CD4-positive, alpha-beta T cell treated with Interferon alpha-2 for 1 hour (primary cell): ENCODE measurements at places on chromosomes 11 and 22.

GRCh38 chr11:69199583-69200315 lies 44.0 kb downstream of the SMIM38 start:
- DNase-seq = no peak

- DNase-seq = no peak
These were observed 21.4 kb upstream of the BMAL1 start for GRCh38 chr11:13256216-13256615.

GRCh38 chr22:28907311-28908008 lies 24.1 kb downstream of the ZNRF3 start:
- no peak for DNase-seq

- DNase-seq = no peak
These were observed 283.4 kb upstream of the SYN3 start for GRCh38 chr22:33341611-33342010.

GRCh38 chr22:20466659-20467379 lies 28.8 kb downstream of the KLHL22 start:
- no peak for DNase-seq

GRCh38 chr22:23692598-23693291 lies 1.9 kb downstream of the RGL4 start:
- DNase-seq = no peak

DNA sequence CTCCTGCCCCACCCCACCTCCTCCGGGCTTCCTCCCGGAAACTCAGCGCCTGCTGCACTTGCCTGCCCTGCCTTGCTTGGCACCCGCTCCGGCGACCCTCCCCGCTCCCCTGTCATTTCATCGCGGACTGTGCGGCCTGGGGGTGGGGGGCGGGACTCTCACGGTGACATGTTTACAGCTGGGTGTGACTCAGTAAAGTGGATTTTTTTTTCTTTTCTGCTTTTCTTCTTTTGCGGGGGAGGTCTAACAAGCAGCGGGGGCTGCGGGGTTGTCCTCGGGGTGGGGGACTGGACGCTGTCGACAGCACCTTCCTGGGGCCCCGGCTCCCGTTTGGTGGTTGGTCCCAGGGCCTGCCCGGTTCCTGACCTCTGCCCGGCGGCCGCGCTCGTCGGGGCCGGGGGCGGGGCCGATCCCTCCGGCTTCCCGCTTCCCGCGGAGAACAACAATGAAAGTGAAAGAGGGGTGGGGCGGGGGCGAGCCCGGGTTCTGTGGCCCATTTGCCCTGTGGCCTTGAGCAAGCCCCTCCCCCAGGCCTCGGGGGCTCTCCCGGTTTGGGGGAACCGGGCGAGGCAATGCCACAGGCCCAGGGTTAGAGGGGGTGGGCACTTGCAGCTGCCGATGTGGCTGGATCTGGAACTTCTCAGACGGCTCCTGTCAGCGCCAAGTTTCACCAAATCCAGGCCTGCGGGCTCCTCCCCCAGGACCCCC lies 975 bp upstream of the MDK start:
- peak; percentile 71 for DNase-seq

GRCh38 chr22:35544827-35545226 lies 4.2 kb downstream of the RASD2 start:
- DNase-seq = no peak

- DNase-seq = no peak
These were observed 31.2 kb downstream of the IL18 start for GRCh38 chr11:112132737-112133136.

DNA sequence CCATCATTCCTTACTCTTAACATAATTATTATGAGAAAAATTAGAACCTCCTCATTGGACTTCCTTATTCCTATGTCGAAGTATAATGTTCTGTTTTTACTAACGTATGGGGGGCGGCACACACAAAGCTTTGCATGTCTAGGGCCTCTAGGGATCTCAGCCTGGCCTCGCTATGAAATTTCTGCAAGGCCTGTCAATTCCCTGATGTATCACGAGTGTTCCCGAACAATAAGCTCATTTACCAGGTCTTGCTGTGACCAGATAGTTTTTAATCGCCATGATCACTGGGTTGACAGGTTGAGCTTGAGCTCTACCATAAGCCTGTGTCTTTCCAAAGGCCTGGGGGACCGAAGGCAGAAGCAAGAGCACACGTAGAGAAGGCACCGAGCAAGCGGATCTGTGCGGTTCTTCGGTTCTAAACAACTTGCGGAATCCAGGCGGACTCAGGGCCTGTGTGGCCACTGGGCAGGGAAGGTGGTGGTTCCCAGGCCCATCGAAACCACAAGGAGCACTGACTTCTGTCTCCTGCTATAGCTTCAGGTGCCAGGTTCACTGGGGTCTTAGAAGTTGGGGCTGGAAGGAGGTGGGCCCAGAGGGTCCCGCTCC lies 10.4 kb upstream of the FXYD2 start:
- DNase-seq = no peak

DNA sequence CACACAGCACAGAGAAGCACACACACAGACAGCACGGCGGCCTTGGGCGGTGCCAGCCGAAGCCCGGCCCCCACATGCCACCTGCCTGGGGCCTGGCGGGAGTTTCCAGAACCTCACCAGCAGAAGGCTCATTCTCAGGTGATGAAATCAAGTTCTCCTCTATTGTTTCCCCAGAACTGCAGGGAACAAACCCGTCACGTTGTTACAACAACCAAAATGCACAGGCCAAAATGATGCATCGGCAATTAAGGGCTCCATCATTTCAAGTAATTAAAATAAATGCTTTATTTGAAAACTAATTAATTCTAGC lies 30.8 kb downstream of the GNB1L start:
- no peak for DNase-seq

- DNase-seq = no peak
These were observed 13.7 kb upstream of the NNMT start for GRCh38 chr11:114282488-114282887.

GRCh38 chr11:76799066-76799804 lies 16.1 kb downstream of the TSKU start:
- peak; percentile 77 for DNase-seq

DNA sequence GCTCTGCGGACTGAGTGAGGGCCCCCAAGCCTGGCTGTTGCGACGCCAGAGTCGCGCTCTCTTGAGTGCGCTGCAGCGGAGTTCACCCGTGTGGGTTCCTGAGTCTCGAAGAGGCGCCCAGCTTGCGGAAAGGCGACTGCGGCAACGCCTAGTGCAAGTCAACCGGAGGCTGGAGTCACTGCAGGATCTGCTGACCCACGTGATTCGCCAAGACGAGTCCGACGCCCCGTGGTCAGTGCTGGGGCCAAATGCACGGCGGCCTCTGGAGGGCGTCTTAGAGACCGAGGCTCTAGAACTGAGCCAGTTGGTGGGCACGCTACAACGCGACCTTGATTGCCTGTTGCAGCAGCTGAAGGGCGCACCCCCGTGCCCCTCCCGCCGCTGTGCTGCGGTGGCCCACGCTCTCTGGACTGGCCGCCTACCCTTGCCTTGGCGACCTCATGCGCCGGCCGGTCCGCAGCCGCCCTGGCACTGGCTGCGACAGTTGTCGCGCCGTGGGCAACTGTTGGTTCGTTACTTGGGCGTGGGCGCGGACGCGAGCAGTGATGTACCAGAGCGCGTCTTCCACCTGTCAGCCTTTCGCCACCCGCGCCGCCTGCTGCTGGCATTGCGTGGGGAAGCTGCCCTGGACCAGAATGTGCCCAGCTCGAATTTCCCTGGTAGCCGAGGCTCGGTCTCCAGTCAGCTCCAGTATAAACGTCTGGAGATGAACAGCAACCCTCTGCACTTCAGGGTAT lies 32.6 kb downstream of the RRP8 start:
- no peak for DNase-seq

DNA sequence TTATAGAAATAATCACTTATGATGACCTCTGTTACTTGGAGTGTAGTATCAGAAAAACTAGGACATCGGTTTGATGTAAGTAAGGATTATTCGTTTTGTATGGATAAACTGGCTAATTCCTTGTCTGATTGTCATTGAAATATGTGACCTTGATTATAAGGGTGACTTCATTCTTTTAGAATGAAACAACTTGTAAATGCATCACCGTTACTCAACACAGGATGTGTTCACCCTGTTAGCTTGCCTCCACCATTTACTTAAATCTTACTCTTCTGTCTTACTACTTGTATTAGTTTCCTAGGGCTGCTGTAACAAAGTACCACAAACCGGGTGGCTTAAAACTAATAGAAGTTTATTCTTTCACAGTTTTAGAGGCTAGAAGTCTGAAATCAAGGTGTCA lies 7.9 kb downstream of the SFI1 start:
- no peak for DNase-seq

DNA sequence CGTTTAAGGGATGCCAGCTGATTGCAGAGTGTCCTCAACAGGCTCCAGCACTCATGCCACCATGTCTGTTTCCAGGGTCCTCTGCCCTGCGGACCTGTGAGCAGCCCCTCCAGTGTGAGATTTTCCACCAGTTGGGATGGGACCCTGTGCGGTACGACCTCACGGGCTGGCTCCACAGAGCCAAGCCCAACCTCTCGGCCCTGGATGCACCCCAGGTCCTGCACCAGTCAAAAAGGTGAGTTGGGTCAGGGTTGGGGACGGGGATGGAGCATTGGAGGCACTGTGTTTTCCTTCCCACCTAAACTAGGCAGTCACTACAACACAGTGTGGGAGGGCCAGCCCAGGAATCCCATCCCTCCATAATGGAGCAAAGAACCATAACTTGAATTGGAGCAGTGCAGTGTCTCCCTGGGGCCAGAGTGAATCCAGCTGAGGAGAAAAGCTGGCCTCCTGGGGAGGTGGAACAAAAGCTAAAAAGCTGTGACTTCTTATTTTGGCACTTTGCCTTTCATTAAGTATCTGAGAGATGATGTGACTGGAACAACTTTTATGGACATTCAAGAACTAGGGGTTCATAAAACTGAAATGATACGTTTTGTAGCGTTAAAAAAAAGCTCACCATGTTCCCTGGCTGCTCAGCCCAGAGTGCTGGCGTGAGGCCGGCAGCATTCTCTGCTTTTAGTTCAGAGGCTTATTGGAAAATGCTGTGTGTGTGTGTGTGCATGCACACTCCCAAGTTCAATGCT lies 101.8 kb downstream of the MYO18B start:
- DNase-seq = no peak

DNA sequence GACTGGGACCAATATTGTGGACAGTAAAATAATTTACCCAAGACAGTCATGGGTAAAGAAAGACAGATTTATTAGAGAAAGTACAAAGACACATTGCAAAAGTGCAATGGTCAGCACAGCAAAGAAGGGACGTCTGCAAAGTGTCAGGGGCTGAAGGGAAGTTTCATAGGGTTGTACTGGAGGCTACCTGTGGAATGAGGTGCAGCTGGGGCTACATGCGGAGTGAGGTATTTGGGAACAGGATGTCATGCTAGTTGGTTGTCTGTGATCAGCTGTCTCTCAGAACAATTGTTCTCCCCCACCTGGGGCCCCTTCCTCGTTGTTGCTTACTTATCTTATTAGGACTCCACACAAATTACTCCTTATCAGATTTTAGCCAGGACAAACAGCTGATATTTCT lies 11.4 kb upstream of the APOL3 start:
- DNase-seq = no peak

DNA sequence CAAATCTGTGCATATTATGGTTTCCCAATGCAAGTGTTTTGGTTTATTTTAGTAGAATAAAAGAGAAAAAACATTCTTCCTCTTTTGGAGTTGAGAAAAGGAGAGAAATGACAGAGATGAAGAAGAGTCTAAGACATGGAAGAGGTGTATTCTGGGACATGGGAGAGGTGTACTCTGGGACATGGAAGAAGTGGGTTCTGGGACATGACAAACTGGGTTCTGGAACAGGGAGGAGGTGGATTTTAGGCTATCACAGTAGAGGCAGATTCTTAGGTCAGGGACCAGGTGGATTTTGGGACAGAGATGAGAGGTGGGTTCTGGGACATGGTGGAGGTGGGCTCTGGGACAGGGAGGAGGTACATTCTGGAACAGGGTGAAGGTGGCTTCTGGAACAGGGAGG lies 2.1 kb upstream of the ASPHD2 start:
- DNase-seq = no peak

GRCh38 chr22:23847991-23848864 lies 9.4 kb upstream of the DERL3 start:
- DNase-seq = no peak

DNA sequence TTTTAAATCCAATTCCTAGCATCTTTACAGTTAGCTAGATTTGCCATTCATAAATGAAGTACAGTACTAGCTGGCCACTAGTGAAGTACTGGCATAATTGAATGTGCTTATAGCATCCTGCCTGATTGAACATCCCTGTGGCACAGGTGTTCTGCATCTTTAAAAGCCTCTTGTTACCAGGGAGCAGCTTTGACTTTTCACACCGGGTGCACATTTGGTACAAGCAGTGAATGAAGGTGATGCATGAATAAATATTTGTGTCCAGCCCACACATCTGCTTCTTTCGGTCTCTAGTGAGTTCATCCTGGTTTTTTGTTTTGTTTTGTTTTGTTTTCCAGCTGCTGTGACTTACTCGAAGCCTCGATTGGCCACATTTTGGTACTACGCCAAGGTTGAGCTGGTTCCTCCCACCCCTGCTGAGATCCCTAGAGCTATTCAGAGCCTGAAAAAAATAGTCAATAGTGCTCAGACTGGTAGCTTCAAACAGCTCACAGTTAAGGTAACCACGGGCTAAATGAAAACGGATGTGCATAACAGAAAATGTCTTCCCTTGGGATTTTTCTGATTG lies 5.3 kb downstream of the ATP5MG start:
- DNase-seq = no peak

- DNase-seq = no peak
These were observed 279.9 kb downstream of the DLG2 start for GRCh38 chr11:85347291-85347690.

DNA sequence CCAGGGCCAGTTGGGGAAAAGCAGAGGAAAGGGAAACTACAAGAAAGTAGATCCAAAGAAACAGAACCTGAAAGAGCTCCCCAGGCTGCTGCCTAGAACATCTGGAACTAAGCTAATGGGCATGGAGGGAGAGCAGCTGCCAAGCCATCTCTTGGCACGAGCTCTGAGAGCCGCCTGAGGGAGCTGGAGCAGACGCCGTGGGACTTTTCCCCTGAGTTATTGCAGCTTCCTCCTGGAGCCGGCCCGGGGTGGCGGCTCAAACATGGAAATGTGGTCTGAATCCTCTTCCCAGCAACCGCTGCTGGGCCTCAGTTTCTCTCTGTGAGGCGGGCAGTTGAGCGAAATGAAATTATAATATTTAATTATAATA lies 41.8 kb downstream of the LIF start:
- DNase-seq = no peak

DNA sequence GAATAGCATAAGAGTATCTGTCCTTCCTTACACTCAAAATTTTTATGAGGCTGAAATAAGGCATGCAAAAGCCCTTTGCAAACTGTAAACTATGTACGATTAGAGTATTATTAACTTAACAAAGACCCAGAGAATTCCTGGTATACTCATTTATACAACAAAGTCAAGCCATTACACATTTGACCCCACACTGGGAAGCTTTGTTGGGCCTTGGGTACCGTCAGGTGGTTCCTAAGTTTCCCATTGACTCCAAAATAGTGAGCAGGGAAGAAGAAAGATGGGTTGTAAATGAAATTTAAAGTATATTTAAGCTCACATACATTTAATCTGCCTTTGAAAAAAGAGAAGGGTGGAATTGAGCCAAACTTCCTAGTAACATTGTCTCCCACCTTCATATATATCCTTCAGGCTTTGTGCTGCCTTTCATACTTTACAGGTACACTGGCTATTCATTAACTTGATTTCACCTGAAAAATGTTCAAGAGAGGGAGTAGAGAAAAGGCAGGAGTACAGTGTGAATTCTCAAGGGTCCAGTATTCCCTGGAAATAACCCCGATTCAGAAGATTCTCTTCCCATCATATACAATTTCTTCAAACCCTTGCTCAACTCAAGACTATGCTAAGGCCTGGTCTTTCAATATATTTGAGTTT lies 68.6 kb downstream of the SOX6 start:
- DNase-seq = no peak
